Stimulated activated CD8-positive, alpha-beta memory T cell treated with anti-CD3 and anti-CD28 coated beads, Interleukin-7, amount 100 ng/mL, for 1 hour (primary cell): ENCODE measurements at places on chromosomes 2 and 18.

DNA sequence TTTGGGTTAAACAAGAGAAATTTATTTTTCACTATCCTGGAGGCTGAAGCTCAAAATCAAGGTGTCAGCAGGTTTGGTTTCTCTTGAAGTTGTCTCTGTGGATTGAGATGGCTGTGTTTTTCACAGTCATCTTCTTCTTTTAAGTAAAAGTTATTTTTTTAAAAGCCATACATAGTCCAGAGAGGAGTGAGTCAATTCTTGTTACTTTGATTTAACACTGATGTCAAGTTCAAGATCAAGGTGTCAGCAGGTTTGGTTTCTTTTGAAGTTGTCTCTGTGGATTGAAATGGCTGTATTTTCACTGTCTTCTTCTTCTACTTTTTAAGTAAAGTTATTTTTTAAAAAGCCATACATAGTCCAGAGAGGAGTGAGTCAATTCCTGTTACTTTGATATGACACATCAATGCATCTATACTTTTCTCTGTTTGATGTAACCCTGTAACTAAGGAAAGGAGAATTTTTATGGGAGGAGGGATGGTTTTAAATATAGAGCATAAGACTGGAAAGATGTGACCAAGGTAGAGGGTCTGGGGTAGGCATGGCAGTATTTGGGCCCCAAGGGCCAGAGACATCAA lies 22.5 kb upstream of the RASGRP3 start:
- no peak for DNase-seq

- no peak for DNase-seq
These were observed 471.5 kb downstream of the EIPR1 start for GRCh38 chr2:2906091-2906490.

DNA sequence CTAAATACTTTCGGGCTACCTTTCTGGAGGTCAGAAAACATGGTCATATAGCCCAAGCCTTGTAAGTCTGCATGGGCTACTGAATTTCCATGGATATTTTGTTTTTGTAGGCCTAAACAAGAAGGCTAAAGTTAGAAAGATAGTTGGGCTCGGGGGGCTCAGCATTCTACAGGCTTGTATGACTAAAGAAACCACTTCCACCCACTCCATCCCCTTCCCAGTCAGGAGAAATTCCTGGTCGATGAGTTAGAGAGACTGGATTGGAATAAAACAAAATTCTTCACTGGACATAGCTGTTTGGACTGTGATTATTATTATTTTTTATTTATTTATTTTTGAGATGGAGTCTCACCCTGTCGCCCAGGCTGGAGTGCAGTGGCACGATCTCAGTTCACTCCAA lies 539.4 kb upstream of the TNP1 start:
- no peak for DNase-seq

- no peak for DNase-seq
These were observed 17.1 kb downstream of the CREB1 start for GRCh38 chr2:207546822-207547221.

DNA sequence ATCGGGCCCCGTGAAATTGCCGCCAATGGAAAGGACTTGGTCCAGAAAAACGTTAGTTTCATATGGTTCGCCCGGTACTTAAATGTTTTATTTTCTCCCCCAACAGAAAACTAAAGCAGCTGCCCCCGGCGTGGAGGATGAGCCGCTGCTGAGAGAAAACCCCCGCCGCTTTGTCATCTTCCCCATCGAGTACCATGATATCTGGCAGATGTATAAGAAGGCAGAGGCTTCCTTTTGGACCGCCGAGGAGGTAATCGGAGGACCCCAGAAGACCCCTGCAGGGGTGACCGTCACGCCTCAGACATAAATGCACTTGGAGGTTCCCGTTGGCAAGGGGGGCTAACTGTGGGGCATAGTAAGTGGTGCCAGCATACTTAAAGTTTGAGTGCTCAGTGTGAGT lies 742 bp downstream of the RRM2 start:
- no peak for DNase-seq

DNA sequence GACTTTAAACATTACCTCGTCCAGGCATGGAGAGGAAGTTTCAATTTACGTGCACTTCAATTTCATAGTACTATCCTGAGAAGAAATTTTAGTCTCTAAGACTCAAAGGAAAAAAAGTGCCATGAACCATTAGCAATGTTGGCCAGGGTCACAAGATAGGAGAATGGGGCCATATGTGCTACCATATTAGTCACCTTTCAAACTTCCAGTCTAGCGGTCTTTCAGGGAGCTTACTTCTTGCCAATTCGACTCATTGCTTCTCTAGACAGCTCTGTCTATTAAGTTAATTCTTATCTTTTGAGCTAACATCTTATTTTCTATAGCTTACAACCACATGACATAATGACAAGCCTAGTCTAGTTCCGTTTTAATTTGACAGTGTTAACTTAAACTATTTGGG lies 129.1 kb downstream of the ANKRD44 start:
- DNase-seq, result no peak

DNA sequence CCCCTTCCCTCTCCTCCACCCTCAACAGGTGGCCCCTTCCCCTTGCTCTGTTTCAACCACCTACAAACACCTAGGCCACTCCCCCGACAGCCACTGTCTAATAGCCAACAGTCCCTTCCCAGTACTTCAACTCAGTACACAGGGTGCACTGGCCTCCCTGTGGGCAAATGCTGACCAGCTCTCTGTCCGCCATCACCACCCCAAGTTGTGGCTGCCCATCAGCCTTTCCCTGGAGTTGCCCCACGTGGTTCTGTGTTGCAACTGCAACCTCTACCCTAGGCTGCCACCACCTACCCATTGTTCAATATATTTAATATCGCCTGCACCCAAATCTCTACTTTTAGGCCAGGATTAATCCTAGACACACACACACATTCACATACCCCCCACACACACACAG lies 173.5 kb downstream of the MREG start:
- no peak for DNase-seq

DNA sequence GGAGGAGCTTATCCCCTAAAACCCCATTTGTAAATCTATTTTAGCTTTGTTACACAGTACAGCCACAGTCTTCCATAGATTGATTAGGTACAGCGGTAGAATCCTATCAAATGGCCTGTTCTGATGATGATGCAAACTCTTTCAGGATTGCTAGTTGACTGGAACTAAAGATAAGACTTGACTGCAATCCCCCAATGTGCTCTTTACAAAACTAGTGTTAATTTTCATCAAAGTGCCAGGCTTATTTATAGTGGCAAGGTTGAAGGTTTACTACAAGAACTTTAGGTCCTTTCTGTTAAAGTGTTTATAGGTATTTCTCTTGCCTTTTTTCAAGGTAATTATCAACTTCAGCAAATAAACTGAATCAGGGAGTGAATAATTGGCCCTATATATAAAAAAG lies 9.0 kb upstream of the OTX1 start:
- DNase-seq, result no peak

- DNase-seq, result no peak
These were observed 299.0 kb downstream of the FBXO15 start for GRCh38 chr18:73848656-73849055.

GRCh38 chr2:54387059-54387991 lies 68.8 kb upstream of the SPTBN1 start:
- DNase-seq, result no peak

- no peak for DNase-seq
These were observed 336.2 kb downstream of the EPHA4 start for GRCh38 chr2:221235941-221236340.

DNA sequence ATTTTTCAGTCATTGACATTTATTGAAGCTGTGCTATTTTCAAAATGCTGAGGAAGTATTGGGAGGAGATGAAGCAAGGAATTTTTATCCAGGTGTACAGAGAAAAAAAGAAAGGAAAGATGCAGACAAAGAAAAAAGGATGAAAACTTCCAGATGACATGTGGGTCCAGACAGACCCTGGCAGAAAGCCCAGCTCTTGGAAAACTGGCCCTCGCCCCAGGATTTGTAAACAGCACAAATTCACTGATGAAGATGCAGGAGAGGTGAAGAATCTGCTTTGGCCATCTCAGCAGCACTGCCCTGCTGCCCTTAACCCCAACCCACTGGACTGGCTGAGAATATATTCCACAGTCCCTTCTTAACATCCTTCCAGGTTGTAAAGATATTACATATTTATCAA lies 12.5 kb downstream of the TACR1 start:
- DNase-seq, result no peak

- DNase-seq, result no peak
These were observed 324.1 kb upstream of the THUMPD2 start for GRCh38 chr2:40103163-40103562.

DNA sequence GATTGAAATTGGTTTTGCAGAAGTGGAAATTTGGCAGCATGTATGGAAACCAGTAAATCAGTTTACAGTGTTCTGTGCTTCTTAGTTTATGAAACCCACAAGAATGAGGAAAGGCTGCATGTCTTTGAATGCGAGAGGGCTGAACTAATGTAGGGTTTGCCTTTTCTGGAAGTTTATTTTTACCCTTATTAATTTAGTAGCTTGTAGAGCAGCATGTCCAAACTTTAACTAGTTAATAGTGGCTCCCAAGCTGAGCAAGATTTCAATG lies 50.4 kb downstream of the LDLRAD4 start:
- DNase-seq, result no peak

DNA sequence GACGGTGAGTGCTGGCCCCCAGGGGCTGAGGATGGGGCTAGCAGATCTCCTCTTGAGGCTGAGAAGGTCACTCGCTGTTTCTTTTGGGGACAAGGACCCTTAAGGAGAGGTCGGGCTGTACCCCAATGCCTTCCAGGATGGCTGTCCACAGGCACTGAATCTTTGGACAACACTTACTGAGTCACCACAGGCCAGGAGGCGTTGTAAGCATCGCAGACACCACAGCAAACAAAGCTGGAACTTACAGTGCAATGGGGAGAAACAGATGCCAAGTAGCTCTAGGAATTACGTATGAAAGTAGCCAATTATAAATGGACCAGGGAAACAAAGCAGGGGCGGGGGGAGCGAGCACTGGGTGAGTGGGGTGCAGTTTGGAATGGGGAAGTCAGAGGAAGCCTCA lies 219.8 kb downstream of the GLI2 start:
- no peak for DNase-seq

DNA sequence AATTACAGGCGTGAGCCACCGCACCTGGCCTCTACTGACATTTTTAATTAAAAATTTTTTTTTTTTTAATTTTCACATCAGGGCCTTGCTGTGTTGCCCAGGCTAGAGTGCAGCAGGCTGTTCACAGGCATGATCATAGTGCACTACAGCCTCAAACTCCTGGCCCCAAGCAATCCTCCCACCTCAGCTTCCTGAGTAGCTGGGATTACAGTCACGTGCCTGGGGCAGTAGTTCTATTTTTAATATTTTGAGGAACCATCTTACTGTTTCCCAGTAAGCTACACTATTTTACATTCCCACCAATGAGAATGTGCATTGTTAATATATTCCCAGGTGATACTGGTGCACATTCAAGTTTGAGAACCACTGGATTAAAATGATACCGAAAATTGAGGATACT lies 92.7 kb downstream of the WDSUB1 start:
- DNase-seq, result no peak

DNA sequence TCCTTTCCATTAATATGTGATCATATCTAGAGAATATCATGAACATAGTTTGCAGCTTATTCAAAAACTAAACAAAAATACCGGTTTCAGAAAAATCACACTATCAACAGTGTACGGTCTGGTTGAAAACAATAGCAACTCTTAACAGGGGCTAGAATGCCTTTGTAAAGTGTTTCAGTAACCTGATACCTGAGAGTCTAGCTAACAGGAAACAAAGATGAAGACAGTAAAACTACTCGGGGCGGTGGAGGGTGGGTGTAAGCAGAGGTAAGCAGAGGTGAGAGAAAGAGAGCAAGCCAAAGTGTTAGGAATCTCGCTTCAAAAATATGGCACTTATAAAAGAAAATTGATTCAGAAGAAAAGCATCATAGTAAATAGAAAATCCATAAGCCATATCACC lies 109.0 kb upstream of the RGPD4 start:
- DNase-seq, result no peak

DNA sequence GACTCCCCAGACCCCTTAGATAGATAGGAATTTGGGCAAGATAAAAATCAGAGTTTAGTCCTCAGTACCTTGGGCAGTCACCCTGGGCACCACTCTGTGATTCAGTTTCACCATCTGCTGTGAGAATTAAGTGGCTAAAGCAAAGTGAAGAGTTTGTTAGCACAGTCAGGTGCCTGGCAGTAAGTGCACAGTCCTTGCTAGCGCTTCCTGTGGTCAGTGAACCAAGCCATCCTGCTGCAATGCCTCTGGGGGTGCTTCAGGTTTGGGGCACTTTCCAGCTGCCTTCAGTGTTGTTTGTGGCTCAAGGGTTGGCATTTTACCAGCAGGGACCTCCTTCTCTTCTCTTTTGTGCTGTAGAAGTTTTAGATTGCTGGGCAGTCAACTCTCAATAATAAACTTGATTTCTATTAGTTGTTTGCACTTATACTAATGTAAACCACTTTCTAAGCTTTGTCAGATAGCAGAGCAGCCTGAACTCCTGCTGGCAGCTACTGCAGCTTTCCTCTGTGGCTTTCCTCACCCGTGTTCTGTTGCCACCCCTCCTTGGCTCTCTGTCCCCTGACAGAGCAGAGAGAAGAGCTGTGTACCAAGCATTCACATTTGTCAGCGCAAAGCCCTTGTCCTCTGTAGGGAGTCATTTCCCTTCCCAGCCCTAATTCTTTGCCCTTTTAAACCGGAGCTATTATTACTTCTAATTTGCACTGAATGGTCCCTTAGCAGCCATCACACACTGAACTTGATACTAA lies 48.4 kb upstream of the RMP24 start:
- DNase-seq, result no peak

DNA sequence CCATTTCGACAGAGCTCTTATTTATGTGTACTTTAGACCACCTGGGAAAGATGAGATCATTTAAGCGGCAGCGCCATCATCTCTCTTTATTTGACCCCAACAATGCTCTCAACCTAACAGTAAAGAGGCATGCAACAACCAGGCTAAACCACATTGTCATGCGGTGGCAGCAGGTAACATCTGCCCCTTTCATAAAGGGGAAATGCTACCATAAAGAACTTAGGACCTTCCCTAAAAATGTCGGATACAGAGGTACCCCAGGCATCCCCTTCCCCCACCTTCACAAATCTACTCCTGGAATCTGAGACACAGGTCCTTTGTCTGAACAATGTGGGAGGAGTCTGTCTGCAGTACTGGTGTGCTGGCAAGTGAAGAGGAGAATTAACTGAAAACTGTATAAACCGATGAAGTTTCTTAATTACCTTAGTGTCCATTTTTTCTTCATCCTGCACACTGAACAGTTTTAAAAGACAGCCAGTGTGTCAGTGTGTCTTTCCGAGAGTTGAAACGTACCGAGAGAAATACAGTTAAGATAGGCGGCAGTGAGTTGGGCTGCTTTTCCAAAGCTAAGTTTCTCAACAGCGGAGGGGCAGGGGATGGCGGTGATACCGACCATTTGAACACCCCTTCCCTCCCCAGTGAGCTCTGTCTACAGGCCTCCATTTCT lies 1.9 kb downstream of the MEX3C start:
- DNase-seq, result peak; percentile 6

DNA sequence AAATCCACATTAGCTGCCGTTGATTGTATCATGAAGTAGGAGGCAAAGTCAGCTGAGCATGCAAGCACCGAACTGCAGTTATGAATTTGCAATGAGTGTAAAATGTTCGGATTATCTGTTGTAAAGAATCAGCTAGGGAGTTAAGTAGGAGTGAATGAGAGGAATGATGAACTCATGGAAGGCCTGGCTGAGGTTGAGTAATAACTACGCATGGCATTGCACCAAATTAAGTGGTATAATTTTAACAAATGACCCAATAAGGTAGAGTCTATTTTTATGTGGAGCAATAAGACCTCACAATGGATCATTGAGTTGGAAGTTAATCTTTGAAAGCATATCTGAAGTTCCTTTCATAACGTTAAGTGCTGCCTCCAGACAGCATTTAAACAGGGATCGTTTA lies 288.2 kb upstream of the CHST9 start:
- DNase-seq, result no peak

- no peak for DNase-seq
These were observed 202.1 kb downstream of the RNF144A start for GRCh38 chr2:7119132-7119835.
